ENCODE measurements at places on chromosomes 2 and 18.

DNA sequence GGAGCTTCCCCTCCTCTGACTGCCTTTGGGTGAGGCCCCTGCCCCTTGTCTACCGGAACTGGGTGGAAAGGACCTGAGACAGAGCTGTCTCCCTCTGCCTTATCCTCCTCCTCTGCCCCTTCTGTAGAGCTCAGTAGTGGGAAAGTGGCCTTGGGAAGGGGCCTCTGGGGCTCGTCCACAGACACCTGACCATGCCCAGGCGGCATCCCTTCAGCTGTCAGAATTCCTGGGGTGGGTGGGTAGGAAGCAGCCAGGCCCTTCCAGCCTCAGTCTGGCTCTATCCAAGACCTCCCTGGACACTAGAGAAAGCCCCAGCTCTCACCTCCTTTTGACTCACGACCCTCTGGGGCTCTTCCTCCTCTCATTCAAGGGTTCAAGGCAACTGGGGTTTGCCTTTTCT is 35.6 kb downstream of the B3GNT2 start:
- no peak for DNase-seq

- no peak for DNase-seq
Measured at GRCh38 chr2:232341739-232342126, 36.8 kb upstream of the ALPP start.

- no peak for DNase-seq
Measured at GRCh38 chr2:11073776-11074175, 81.5 kb upstream of the SLC66A3 start.

DNA sequence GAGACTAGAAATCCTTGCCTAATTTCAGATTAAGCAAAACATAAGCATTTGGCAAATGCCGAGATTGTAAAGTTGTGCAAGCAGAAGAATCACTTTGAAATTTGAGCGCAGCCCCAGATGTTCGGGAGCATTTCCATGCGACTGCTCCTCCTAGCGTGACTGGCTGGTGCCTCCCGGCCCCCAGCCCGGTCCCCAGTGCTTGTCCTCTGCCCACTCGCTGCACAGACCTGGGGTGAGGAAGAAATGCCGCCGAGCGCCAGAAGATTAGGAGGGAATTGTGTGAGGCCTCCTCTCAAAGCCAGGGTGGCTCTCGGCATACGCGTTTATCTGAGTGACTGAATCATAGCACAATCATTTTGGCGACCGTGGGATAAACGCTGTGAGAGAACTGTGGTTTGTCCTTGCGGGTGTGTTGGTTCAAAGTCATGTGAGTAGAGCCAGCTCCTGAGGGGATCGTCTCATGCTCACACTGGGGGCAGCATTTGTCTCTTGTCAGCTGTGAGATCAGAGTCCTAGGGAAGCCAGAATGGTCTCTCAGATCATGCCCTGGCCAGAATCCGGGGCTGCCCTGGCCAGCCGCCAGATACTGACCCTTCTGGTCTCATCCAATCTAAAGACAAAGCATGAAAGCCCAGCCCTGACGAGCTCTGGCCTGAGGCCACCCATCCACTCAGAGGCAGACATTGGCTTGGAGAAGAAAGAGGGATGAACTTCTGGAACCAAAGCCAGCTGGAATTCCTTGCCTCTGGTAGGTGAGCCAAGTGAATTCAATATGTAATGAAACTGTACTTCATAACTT is 189.3 kb downstream of the SH3RF3 start:
- no peak for DNase-seq

GRCh38 chr2:213544940-213545339 is 260.7 kb downstream of the SPAG16 start:
- no peak for DNase-seq

- DNase-seq = no peak
Measured at GRCh38 chr18:62738639-62739038, 23.3 kb downstream of the PHLPP1 start.

DNA sequence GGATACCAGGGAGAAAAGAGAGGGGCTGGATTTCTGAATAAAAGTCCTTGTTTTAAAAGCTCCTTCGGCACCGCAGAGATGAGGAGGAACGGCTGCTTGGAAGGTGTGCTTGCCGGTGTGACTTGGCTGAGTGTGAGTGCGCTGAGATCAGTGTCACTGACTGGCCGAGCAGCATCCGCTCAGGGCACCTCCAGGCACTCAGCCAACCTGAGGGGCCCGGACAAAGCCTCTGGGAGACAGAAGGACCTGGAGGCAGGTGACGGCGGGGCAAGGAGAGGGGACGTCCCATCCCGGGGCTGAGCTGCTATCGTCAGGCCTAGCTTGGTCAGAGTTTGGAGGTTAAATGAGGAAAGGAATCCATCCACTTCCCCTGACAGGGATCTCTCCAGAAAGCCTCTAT is 16.8 kb upstream of the ALLC start:
- DNase-seq = no peak

DNA sequence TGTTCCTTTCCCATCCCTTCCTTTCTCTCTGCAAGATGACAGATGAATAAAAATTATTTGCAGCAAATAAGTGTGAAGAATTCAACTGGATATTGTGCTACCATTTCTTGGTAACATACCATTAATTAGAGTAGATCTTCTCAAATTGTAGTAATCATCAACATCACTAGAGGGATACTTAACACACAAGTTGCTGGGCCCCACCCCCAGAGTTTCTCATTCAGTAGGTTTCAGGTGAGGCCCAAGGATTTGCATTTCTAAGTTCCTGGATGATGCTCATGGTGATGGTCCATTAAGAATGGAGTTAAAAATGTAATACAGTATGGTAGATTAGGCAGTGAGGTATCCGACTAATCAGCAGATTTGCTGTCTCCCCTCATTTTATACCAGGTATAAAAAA is 594.0 kb downstream of the ERBB4 start:
- DNase-seq = no peak

- DNase-seq = no peak
Measured at GRCh38 chr2:200051611-200051945, 96.2 kb downstream of the MAIP1 start.

DNA sequence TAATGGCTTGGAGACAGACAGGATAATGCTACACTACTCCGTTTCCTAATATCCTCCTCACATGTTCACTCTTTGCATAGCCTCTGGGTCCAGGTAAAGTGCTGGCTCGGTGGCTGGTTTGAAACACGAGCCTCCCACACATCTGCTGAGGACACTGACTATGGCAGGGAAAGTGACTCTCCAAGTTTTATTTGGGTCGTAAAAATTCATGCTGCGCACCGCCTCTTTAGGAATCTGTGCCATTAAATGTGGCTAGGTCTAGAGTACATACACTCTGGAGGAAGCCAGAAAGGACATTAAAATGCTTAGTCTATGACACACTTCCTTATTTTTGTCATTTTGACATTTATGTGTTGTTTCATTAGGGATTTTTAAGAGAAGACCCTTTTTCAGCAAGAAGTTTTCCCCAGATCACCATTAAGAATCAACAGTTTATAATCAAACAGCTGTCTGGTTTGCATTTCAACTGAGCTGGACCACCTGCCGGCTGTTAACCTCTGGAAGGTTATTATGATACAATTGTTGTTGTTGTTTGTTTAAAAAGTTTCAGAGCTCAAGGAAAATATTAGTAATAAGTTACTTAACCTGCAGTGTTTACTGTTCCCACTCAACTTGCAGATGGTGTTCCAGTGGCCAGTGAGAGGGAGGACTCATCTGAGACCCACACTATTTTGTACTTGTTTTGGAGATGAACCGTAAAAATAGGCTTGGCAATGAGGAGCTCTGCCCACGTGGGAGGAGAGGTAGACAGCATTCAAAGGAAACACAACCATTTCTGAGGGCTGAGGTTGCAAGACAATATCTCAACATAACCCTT is 443.3 kb upstream of the MEIS1 start:
- DNase-seq = peak; percentile 44

DNA sequence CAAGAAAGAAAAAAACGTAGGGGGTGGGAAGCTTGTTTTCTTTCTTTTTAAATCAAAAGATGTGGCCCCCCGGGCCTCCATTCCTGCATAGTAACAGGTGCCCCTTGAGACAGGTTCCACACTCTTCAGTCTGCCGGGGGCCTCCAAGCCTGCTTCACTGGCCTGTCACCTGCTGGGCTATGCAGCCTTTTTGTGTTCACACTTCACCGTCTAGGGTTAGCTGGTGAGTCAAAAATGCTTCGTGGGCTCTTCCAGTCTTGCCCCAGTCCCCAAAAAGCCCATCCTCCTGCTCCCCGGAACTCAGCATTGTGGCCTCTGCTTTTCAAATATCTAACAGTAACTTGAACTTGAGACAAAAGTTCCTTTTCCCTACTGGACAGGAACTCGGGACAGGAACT is 67.9 kb downstream of the POLR1A start:
- DNase-seq = no peak

DNA sequence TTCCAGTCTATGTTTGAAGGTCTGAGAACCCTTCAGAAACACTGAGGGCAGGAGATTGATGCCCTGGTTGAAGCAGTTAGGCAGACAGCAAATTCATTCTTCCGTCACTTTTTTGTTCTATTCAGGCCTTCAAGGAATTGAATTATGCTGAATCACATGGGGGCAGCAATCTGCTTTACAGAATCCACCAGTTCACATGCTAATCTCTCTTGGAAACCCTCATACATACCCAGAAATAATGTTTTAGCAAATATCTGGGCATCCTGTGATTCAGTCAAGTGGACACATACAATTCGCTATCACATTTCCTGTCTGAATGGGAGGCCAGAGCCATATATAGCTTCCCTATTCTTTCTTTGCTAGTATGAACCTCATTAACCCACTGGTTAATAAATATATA is 301.4 kb upstream of the CNTNAP5 start:
- no peak for DNase-seq

DNA sequence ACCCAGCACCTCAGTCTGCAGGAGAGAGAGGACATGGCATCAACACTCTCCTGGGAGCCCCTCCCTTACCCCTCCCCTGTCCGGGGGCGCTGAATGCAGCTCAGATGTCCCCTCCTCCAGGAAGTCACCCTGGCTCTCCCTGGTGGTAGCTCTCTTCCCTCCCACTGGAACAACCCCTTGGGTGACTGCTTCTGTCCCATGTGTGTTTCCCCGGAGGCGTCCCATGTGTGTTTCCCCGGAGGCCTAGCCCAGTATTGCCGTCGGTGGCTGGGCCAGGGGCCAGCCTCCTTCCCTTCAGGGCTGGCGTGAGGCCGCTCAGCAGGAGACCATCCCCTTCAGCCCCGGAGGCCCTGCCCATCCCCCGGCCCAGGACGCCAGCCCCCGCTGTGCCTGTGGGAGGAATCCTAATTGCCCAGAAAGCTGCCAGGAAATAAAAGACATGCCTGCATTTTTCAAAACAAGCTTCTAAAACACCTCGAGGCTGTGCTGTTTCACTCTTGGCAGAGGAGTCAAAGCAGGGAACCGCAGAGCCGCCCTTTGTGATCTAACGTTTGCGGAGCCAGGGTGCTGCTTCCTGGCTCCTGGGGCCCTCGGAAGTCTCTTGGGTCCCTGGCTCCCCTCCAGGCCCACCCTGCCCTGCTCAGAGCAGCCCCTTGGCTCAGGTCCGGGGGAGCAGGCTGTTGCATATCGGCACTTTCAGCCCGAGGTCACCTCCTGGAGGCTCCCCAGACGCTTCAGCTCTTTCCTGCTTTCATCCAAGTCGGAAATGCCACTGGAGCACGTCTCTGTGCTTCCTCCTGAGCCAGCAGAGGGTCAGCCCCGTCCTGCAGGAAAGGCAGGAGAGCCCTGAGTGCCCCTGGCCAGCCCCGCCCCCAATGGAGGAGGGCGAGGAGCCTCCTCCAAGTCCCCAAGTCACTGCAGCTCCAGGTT is 11.4 kb downstream of the SNED1 start:
- no peak for DNase-seq

DNA sequence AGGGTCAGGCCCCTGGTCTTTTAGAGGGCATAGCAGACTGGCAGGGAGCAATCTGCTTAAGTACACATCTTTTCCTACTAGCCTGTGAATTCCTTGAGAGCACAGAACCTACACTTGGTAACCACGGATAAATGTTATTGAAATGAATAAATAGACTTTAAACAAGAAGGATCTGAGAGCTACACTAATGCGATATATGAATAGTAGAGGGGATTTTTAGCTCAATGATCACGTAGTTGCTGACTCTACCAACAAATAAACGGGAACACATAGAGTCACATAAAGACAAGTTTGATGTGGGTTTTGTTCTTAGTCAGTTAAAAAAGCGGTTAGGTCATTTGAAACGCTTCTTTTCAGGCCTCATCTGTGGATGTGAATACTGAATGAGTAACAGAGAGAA is 290.3 kb upstream of the CCDC68 start:
- no peak for DNase-seq

- DNase-seq = no peak
Measured at GRCh38 chr2:68901199-68901514, 30.0 kb upstream of the BMP10 start.

- no peak for DNase-seq
Measured at GRCh38 chr2:95359031-95359430, 43.5 kb upstream of the FAHD2A start.

- DNase-seq = no peak
Measured at GRCh38 chr18:58590254-58590653, 38.6 kb downstream of the ALPK2 start.

DNA sequence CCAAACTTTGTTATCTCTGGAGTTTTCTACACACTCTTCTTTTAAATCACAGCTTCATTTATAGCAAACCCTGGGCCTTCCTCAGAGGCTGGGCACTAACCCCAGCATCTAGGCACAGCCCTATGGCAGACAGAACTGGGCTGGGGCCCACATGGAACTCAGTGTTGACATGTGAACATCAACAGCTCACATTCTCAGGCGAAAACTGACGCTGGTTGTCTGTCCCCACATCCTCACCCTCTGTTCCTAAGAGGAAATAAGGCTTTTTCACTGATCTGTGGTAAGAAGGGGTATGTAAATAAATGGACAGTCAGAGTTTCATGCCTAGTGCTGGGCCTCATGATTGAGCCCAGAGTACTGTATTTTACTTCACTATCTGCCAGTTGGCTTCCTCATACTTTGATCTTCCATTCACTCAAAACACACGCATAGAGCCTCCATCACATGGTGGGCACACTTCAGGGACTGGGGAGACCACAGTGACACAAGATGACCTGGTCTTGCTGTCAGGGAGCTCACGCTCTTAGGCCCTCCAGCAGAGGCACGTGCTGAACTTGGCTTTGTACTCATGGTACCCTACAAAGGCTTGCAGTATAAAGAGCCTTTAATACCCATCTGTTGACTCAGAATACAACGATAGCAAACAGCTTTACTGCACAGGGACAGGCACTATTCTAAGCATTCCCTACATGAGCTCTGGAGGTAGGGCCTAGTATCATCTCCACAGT is 43.0 kb downstream of the EFEMP1 start:
- DNase-seq = no peak

DNA sequence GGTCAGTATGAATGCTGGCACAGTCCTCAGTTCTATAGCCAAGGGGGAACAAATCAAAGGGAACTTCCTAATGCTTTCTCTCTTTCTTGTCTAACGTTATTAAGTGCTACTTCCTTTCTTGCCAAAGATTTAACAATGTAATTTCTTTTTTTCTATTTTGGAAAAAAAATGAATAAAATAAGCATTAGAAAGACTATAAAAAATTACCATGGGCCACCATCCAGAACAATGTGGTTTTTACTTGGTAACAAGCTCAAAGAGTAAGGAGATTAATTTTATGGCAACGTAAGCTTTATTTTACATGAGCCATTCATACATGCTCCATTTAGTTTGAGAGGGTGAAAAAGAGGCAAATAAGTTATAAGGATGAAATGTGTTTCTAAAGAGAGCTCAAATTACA is 40.1 kb downstream of the SERPINE2 start:
- DNase-seq = no peak

- no peak for DNase-seq
Measured at GRCh38 chr2:19104503-19104902, 253.9 kb downstream of the OSR1 start.
